ENCODE measurements at places on chromosomes 6 and 20.

DNA sequence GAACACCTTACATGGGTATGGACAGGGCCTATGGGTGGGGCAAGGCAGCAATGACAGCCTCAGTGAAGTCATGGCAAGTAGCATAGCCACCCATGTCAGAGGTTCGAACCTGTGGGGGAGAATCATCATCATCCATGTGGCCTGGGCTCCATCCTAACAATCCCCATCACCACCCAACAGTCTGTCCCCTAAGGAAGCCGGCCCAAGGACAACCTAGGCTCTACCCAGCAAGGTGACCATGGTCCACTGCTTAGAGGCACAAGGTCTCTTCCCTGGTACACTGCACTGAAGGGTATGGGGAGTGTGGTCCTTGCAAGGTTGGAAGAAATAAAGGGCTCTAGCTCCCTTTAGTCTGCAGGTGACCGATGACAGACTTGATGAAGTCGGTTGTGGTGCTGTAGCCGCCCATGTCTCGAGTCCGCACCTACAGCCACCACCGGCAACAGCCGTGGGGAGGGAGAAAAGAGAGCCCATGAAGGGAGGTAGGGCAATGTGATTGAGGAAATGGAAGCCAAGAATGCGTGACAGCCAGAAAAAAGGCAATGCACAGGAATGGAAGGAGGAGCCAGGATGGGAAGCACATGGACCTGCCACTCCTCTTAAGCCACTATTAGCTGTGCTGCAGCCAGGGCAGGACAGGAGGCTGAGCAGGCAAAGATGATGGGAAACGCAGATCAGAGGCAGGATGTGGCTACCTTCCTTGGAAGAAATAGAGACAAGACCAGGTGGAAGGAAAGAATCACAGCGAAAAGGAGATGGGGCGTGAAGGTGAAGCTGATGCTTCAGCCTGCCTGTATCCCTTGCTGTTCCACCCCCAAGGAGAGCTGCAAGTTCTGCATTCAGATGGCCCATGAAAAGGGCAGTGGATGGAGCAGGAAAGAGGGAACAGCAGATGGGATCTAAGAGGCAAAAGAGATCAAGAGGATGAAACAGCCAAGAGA is 5.3 kb downstream of the IDH3B start:
- DNase-seq = no peak

GRCh38 chr6:24902782-24903181 is 33.0 kb downstream of the RIPOR2 start:
- DNase-seq = no peak

DNA sequence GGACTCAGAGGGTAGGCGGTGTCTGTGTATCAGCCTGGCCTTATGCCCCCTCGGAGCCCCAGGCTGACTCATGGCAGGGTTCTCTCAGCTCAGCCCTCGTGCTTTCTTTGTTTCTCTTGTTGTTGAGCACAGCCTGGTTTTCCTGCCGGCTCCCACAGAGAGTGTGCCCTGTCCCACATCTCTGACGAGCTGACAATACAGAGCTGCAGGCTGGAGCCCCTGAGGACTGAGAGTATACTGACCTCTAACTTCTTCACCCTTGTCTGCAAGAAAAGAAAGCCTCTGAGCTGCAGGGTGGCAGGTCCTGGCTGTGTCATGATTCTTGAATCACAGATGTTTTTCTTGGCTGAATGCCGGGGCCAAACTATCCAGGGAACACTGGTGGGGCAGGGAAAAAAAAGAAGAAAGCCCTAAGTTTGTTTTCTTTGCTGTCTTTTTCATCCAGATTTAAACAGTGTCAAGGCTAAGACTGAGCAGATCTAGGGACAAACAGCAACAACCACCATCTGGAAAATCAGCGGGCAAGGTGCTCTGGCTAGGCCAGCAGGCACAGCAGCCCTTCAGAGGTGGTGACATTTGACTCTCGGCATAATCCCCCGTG is 63.3 kb upstream of the ZNF133 start:
- no peak for DNase-seq

GRCh38 chr6:4093288-4093687 is 14.4 kb upstream of the FAM217A start:
- no peak for DNase-seq

- no peak for DNase-seq
Measured at GRCh38 chr6:142694054-142694453, 250.9 kb downstream of the HIVEP2 start.

DNA sequence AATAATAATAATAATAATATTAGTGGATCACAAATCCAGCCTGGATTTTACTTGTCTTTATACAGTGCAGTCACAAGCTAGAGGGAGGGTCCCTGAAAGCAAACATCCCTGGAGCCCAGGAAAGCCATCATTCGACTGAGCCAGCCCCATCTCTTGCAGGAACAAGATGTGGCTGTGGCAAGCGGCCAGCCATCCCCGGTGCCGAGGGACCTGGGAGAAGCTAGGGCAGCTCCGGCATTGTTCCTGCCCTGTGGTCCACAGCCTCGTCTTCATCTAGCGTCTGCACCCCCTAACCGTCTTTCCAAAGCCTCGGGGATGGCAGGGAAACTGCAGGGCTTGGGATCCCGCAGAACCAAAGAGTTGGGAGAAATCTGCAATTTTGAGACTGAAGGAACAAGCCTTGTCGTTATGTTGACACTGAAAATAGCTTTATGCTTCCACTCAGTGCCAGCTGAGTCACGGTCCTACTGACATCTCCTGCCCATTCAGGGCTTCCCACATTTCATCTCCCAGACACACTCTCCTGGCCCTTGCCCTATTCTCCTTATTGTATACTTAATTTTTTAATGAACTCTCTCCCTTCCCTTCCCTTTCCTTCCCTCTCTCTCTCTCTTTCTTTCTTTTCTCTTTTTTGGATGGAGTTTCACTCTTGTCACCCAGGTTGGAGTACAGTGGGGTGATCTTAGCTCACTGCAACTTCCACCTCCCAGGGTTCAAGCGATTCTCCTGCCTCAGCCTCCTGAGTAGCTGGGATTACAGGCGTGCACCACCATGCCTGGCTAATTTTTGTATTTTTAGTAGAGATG is 62.5 kb upstream of the ZNFX1 start:
- DNase-seq = no peak

DNA sequence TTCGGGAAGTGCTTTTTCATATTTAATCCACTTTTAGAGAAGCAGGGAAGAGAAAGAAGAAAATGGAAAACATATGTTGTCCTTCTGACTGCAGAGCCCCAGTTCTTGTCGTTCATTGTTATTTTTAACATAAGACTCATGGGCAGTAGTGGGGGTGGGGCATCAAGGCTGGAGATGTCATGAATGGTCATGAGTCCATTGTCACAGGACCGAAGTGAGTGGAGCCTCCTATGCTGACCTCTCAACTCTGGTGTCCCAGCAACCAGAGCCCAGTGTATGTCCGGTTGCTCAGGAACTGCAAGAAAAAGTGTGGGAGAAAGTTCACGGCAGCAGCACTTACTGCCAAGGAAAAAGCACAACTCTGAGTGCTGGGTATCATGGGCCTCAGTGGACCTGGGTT is 108.6 kb downstream of the BANF2 start:
- no peak for DNase-seq

GRCh38 chr20:57076152-57076652 is 190.2 kb downstream of the BMP7 start:
- DNase-seq = no peak

- DNase-seq = no peak
Measured at GRCh38 chr6:84553527-84553926, 210.9 kb downstream of the TBX18 start.

DNA sequence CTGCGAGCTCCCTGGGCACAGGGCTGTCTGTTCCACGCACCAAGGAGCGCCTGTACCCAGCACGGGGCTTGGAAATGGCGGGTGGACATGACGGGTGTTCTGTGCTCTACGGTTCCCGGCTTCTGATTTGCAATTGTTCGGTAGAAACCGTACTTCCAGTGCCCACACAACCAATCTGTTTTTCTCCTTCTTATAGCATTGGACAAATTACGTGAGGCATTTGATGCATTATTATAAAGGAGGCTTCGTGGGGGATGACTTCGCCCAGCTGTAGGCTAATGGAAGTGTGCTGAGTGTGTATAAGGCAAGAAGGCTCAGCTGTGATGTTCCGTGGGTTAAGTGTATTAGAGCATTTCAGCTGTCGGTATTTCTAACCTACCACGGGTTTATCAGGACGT is 9.8 kb upstream of the RPS21 start:
- DNase-seq = no peak

DNA sequence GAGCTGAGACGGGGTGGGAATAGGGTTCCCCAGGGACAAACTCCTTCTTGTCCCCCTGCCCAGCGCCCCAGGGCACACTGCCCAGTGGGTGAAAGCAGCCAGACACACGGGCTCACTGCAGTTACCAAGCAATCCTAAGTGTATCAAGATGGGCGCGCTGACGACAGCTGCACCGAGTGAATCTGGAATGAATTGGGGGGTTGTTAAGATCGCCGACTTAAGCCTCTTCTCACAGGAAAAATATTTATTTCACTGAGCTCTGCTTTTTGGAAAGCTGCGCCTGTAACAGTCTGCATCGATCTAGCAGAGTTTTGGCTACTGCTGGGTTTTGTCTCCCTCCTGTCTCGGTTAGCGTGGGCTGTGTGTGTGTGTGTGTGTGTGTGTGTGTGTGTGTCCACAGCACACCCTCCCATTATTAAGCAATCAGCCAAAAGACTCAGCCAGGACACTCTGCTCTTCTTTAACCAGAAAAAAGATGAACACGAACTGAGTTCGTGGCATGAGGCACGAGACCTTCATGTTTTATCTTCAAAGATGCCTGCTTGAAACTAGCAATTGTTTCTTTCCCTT is 35.9 kb downstream of the RIPOR3 start:
- no peak for DNase-seq

DNA sequence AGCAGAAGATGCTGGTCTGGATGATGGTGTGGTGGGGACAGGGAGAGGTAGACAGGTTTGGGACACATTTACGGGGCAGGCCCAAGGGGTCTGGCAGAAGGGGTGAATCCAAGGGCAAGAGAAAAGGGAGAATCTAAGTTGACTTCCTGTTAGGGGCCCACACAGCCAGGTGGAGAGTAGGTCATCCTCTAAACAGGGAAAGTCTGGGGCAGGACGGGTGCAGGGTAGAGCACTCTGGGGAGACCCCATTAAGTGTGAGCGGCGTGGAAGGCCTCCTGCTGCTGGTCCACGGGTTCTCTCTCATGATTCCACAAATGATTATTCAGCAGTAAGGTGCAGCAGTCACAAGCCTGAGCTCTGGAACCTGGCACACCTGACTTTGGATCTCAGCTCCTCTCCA is 2.7 kb downstream of the SRXN1 start:
- no peak for DNase-seq

GRCh38 chr20:17825252-17825959 is 125.6 kb downstream of the BANF2 start:
- DNase-seq = no peak

DNA sequence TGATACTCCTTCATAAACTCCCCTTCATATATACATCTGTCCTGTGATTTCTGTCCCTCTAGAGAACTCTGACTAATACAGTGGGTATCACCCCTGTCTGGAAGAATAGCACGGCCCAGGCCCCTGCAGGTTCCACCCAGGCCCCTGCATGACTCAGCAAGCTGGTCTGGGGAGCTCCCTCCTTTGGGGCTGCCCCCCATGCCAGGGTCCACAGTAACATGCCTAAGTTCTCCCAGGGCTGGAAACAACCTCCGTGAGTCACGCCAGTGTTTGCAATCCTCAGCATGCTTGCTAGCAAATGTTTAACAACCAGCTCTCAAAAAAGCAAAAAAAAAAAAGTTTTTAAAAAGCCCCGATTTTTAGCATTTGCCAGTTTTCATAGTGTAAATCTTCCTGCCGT is 134.3 kb upstream of the CDH4 start:
- DNase-seq = no peak

DNA sequence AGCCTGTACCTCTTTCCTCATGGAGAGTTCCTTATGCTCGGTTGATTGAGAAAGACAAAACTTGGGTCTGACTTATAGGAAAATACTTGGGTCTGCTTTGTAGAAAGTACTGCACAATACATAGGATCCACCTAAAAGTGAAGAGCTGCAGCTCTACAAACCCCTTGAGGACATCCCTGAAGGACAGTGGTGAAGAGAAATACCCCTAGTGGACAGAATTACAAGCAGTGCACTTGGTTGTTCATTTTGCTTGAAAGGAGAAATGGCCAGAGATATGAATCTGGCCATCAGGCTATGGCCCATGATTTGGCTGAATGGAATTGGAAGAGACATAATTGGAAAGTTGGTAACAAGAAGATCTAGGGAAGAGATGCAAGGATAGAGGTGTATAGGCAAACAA is 8.3 kb downstream of the CD24 start:
- no peak for DNase-seq

- no peak for DNase-seq
Measured at GRCh38 chr20:57749131-57749690, 39.4 kb upstream of the PMEPA1 start.

DNA sequence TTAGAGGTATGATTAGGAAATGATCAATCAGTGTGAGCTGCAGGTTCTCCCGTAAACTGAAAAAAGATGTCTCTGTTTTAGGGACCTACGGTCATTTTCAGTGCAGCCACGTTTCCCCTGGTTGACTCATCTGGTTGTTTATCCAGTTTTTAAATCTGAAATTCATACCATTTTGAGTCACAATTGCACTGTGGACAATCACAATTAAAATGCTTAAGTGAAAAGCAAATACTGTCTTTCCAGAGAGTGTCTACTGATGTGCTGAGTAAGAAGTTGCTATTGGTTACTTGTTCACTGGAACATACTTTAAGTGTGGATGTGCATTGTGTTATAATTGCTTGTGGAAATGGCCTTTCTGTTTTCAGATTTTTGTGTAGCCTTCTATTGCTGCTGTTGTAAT is 305.1 kb upstream of the SASH1 start:
- DNase-seq = no peak

DNA sequence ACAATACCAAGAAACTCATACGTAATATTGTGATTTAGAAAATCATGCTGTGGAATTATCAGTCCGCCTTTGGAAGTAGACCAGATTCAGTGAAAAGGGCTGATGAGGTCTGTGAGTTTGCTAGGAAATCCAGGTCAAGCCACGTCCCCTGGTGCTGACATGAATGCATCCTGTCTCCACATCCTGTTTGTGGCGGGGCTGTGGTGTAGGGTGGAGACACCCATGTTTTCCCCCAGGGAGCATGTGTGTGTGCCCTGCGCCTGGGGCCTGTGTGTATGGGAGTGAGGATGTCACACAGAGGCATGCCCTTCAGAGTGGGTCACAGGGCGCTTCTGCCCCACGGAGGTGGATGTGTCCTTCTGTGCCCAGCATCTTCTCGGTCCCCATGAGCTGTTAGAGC is 109.1 kb downstream of the SASH1 start:
- DNase-seq = no peak

- DNase-seq = no peak
Measured at GRCh38 chr6:29627755-29628418, 5.1 kb downstream of the GABBR1 start.

DNA sequence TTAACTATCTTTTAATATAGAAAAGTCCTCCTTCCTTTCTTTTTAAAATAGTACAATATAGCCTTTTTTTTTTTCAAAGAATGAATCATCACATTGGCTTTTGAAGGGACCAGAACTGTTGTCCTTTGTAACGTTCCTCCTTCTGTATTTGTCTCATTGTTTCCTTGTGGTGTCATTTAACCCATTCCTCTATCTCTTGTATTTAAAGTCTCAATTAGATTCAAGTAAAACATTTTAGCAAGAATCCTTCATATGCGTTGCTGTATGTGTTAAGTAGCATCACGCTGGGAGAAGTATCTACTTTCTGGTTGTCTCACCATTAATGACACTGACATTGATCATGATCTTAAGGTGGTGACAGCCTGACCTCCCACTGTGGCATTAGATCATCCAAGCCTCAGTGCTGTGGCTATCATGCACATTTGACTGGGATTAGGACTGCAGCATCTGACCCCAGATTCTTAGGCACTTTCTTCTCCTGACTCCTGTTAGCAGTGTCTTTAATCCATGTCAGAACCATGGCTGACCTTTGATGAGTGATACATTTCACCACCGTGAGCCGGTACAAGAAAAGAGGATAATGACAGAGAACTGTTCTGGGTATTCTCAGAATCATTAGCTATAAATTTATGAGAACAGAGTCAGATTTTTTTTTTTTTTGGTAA is 67.5 kb upstream of the TFB1M start:
- no peak for DNase-seq
